T follicular helper cell (primary cell): ENCODE measurements at places on chromosomes 12 and 14.

DNA sequence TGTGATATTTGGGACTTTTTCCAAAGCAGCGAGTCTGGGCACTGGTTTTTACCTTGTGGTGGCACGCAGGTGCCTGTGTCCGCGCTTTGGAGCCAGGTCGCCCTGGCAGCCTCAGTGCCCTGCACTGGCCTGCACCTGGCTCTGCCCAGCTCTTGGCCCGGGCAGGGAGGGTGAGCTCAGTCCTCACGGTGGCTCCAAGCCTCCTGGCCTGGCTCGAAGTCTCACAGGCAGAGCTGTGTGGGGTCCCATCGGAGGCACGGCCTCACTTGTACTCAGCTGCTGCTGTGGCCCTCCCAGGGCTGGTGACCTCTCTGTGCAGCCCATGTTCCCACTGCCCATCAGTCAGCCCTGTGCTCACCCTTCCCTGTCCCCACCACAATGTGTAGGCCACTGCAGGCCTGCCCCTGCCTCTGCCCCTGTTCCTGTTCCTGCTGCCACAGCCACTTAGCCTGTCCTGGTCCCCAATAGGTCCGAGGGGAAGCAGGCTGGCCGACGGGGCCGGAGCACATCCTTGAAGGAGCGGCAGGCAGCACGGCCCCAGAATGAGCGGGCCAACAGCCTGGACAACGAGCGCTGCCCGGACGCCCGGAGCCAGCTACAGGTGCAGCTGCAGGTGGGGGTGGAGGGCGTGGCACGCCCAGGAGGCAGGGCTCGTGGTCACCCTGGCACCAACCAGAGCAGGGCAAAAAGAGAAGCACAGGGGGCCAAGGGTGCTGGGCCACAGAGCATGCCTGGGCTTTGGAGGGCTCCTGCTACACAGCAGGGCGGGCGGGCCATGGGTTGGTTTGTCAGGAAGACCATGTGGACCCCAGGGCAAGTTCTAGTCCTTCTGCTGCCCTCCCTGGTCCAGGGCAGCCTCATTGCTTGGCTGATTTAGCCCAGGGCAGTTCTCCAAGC lies 16.6 kb upstream of the TEX22 start:
- DNase-seq: no peak

GRCh38 chr14:73662487-73662943 lies 17.7 kb downstream of the DNAL1 start:
- no peak for DNase-seq

DNA sequence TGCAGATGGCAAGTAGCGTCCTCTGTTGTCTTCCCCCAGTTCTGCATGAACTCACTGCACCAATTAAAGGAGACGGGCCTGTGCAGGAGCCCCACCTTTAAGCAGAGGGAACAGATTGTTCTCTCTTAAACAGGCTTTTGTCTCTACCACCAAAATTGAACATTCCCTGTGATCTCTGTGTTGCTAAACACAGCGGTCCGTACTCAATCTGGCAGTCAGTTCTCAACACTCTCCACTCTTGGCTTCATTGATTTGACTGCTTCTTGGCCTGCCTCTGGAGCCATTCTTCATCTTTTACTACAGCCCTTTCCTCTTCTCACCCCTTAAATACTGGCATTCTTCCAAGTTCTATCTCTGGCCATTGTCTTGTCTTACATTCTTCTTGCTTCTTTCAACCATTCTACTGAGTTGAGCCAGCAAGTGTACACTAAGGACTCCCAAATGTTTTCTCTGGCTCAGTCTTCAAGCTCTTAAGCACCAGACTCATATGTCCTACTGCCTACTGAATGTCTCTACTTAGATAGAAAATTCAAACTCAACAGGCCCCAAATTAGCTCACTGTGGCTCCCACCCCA lies 8.0 kb upstream of the NT5DC3 start:
- no peak for DNase-seq

DNA sequence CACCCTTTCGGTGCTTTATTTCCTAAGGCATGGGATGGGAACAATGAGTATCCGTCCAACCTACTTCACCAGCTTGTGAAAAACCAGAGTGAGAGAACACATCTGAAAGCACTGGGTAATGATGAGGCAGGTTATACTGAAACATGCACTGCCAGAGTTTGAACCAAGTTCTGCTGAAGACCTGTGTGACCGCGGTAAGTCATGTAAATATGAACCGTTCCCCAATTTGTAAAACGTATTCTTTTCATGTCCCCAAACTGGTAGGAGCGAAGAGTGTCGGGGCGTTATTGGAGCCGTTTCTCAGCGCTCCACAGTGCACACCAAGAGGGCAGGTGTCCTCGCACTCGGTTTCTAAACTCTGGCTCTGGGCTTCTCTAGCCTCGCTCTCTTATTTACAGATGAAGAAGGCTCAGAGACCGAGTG lies 788 bp upstream of the NGDN start:
- DNase-seq: no peak

DNA sequence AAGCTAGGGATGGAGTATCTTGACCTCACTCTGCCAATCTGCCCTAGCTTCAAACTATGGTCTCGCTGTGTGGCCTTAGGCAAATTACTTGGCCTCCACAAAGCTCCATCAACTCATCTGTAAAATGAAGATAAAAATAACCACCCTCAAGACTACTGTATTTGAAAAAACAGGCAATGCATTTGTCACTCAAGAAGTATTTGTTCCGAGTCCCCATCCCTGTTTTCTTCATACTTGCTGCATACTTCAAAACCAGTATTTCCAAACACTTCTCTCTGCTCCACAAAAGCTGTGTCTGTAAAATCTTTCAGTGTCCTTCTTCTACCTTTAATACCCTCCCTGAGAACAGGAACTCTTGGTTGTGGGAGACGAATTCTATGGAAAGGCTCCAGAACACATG lies 47.9 kb downstream of the GTF2A1 start:
- DNase-seq: no peak

DNA sequence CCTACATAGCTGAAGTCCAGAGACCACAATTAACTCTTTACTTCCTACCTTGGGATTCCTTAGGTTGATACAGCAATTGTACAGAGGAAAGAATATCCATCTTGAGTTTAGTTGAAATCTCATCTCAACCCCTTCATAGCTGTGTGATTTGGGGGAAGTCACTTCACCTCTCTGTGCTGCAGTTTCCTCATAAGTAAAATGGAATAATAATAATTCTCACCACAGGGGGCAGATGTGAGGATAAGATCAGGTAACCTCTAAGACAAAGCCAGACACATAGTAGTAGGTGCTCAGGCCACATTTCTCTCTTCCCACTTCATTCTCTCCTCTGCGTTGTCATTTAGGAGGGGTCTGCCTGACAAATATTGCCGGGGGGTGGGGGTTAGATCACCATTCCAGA lies 6.7 kb downstream of the FOXN4 start:
- DNase-seq: no peak

GRCh38 chr14:42057111-42057510 lies 450.4 kb downstream of the LRFN5 start:
- no peak for DNase-seq

- no peak for DNase-seq
Measured at GRCh38 chr14:36626151-36626550, 35.5 kb upstream of the PAX9 start.

GRCh38 chr12:102833687-102834441 lies 83.2 kb downstream of the PAH start:
- no peak for DNase-seq

- no peak for DNase-seq
Measured at GRCh38 chr14:77031759-77032490, 3.4 kb upstream of the IRF2BPL start.
